ENCODE measurements at places on chromosomes 3 and 15. TPM values are rescaled to one million over a fixed set of nuclear protein-coding genes. Genes with fewer than 3 reads are reported as not detected.

- peak; percentile 21 for DNase-seq
These were observed 54.0 kb downstream of the TAFA4 start for GRCh38 chr3:68878322-68878721.

OR5K2 gene
- total RNA-seq, result not detected

EIF2B5 gene
- 57.7 TPM for total RNA-seq

CILP gene
- 0.14 TPM for total RNA-seq

DNA sequence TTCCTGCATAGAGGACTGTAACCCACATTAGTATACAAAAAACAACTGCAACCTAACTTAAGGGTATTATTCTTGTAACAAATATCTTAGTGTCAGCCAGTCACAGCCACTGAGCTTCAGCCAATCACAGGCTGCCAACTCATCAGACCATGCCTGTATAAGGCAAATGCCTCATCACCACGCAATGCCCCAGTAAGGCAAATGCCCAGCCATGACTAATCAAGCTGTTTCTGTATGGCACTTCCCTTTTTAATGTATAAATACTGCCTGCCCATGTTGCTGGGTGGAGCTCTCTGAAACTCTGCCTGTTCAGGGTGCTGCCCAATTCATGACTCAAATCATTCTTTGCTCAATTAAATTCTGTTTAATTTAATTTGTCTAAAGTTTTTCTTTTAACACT lies 18.4 kb upstream of the GABRA5 start:
- no peak for DNase-seq

GRCh38 chr3:146164971-146165769 lies 4.2 kb upstream of the PLOD2 start:
- no peak for DNase-seq

GALNT15 gene
- not detected for total RNA-seq

TXNRD3 gene
- total RNA-seq, result 13.8 TPM

ZNF710 gene
- 64.4 TPM for total RNA-seq

DNA sequence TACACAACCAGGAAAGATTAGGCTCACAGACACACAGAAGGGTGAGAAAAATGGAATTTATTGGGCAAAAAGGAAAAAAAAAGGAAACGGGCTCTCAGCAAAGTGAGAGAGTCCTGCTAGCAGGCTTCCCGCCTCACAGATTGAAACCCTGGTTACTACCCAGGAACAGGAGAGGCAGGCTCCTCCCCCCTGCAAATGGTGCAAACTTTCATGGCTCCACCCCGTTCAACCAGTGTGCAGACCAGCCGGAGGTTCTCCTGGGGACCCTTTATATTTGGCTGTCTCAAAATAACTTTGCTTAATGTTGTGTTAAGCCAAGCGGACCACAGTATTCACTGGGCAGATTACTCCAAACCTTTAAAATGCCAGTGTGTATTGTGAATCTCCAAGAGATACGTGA lies 40.3 kb downstream of the IL1RAP start:
- DNase-seq, result no peak

- no peak for DNase-seq
These were observed 35.9 kb downstream of the EIF4E3 start for GRCh38 chr3:71689291-71689690.

EBLN2 gene
- total RNA-seq, result 7.8 TPM

- no peak for DNase-seq
These were observed 69.8 kb upstream of the MNS1 start for GRCh38 chr15:56534728-56535127.

DNA sequence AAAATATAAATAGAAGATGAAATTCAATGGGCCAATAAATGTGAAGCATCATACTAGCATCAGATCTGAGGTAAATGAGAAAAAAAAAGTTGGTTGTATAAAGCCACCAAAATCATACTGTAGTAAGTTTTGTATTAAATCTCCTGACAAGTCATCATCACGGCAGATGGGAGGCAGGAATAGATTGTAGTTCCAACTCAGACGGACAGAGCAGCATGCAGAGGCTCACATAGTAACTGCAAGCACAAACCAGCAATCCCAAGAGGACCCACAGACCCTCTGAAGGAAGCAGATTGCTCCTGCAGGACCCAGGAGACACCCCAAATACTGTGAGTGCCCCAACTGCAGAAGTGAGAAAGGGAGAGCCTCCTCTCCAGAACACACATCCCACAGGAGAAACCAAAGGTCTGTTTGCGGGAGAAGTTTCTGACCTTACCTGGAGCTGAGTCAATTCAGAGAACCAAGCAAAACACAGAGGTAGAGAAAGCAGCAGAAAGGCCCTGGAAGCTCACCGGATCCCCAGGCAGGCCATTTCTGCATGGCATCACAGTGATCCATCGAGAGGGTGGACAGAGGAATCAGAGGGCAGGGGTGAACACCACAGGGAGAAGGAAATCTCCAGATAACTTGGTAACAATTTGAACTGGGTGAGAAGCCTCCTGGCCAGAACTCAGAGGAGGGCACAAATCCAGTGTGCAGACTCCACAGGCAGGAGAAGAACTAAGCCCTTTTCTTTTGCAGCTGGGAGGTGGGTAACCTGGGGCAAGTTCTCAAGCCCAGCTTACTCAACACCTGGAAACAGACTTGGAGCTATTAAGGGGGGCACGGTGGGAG lies 141.6 kb upstream of the ARHGEF26 start:
- no peak for DNase-seq

DNA sequence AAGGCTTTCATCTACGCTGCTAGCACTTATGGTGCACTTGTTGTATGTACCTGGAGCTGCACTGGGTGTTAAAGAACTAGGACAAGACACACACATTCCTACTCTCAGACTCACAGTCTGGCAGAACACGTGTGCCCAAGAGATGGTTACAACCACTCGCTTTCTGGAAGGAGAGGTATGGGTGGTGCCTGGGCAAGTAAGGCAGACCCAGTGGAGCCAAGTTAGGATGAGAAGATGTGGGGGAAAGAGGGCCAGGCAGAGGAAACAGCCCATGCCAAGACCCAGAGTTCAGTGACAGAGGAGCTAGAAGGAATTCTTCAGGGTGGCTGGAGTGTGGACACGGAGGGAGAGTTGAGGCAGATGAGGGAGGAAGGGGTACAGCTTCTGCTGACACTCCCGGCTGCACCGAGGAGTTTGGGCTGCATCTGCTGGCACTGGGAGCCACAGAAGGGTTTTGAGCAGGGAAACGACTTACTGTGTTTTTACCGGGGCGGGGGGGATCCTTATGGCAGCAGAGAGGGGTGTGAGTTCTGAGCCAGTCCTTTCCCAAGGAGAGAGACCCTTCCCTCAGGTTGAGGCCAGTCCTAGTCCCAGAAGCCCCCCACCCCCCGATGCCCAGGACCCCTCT lies 59.0 kb downstream of the GRIP2 start:
- DNase-seq, result no peak

GRCh38 chr15:70427167-70428120 lies 329.7 kb upstream of the TLE3 start:
- DNase-seq, result no peak

CNTN4 gene
- total RNA-seq, result 4.3 TPM

DNA sequence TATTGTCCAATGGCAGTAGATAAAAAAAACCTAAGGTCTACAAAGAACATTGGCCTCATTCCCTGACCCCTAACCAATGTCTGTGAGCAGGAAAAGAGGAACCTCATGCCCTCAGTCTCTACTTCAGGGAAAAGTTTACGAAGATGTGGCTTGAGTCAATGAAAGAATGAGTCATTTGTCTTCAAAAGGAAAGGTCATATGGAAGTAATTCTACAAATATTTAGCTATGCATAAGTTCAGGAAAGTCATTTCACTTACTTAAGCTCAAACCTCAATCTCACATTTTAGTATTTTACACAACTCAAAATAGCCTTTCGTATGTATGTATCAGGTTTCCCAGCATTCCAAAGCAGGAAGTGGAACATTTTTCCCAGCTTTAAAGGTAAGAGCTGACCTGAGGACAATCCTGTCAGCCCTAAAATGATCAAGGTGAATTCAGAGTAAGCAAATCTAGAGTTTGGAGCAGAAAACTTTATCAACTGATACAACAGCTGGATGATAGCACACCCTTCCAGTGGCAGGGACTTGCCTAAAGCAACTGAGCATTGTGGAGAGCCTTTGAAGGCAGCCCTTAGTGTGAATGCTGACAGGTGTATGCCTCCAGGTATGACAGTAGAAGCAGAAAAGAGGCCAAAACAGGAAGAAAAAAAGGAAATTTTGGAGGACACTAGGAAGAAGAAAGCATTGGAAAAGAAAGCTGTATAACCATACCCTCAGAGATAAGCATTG lies 53.9 kb upstream of the ACKR4 start:
- DNase-seq, result no peak

ESYT3 gene
- total RNA-seq, result 0.44 TPM

DNA sequence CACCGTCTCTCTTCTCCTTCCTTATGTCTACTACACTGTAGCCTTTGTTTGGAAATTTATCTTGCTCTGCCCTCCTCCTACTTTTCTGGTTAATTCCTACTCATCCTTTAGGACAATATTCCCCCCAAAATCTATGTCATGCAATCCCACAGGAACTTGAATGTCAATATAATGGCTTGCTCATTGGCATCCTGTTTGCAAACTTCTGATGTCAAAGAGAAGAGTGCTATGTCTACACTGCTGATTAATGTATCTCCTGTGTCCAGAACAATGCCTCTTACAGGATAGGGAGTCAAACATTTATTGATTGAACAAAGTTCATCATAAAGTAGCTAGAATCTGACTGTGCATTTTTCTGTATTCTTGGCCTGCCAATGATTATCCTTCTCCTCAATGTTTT lies 22.8 kb downstream of the SIDT1 start:
- no peak for DNase-seq

- no peak for DNase-seq
These were observed 10.3 kb downstream of the LINGO1 start for GRCh38 chr15:77622209-77622933.

DNA sequence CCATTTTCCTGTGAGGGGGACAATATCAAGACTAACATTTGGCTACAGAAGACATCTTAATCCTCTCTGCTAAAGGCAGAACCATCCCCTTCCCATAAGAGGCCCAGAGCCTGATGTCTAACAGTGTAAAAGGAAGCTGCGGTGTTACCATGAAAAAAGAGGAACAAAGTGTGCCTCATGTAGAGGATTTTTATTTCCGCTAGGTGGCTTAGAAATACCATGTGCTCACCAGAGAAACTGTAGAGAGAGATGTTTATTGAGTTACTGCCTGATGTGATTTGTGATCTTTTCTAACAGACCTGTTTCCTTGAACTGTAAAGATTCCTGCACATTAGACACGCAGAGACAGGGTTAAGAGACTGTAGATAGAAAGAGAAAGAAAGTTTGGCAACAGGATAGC lies 22.0 kb downstream of the OR5H15 start:
- no peak for DNase-seq

DNA sequence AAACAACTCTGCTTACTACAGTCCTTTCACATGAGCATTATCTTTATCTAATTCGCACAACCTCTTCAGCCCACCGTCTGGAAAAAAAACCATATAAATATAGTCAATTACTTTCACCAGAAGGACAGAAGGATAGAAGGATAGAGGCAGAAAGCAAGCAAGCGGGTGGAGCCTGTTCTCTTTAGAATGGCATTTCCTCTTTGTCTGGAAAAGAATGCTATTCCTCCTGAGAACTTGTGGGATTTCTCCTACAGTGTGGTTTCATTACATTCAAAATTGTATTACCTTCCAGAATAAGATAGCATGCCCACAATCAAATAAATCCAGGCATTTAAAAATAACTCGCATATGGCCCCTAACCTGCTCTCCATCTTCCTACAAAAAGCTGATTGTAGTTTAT lies 23.1 kb downstream of the SLC30A4 start:
- no peak for DNase-seq

SLC12A1 gene
- total RNA-seq, result 0.20 TPM

GRCh38 chr15:59140422-59141226 lies 35.7 kb downstream of the CCNB2 start:
- no peak for DNase-seq

DNA sequence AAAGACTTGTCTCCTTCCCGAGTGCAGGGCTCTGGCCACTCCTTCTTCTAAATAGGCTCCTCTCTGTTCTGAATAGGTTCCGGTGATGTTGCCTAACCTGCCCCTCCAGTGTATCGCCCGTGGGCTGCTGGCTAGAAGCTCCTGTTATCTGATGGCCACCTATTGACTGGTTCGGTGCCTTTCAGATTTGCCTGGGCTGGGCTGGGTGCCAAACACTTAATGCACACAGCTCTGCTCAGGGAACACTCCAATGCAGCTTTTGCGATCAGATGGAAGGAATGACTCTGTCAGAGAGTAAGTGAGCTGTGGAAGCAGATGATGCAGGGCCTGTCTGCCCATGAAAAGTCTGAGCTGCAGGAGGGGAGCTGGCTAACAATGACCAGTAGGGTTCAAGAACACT lies 112.9 kb downstream of the CORO2B start:
- DNase-seq, result no peak

DNA sequence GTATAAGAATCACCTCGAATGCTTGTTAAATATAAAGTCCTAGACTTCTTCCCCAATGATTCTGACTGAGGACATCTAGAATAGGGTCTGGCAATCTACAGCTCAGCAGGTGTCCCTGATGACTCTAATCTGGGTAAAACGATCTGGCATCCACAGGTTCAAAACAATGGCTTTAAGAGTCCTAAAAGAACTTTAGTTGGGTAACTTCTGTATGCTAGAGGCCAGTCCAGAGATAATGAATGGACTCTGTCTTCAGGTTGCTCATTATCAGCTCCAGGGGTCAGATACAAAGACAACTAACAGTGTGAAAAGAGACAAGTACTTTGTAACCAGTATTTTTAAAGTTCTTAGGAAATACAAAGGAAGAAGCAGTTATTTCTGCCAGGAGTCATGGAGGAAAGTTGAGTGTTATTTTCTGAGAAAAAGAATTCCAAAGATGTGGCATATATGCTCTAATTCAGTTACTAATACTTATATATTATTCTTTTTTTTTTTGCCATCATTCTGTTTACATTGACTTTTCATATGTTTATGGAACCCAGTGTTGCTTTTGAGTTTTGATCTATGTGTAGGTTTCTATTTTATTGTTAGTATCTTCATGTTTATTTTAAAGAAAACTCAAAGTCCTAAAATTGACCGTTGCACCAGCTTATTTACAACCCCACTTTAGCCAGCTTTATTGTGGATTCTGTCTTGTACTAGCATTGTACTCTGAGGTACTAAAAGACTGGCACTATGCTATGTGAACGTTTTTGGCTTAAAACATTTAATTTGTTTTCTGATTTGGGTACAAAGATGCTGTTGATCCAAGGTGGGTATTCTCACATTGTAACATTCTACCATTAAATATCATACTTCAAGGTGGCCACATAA lies 3.1 kb upstream of the GPR15 start:
- DNase-seq, result no peak

DNA sequence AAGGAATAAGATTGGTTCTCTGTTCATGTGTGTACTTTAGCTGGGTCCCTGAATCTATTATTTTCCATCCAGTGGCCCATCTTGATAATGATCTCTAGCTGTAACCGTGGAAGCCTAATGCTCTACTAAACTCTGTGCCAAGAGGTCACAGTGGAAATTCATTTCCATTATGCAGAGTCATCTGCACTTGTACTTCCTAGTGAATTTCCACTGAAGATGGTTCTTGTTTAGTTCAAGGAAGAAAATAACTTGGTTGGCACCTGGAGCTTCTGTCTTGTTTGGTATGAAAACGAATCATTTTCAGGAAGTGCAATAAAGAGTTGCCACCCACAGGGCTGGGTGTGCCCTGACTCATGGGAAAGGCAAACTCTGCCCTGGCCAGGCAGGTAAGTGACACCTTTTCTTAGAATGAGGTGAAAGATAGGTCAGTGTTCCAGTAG lies 10.3 kb downstream of the LPP start:
- no peak for DNase-seq

CNTN3 gene
- total RNA-seq, result 0.50 TPM

Data from neural crest cell (in vitro differentiated cells).